Inflammatory macrophage treated with lipopolysaccharide for 4 hours (primary cell): ENCODE measurements at places on chromosomes 3 and 15.

GRCh38 chr3:73707772-73708171, 83.0 kb upstream of the PDZRN3 start:
- no peak for DNase-seq

- no peak for DNase-seq
Measured at GRCh38 chr3:101816215-101817149, 32.8 kb upstream of the NFKBIZ start.

- peak; percentile 49 for DNase-seq
Measured at GRCh38 chr3:18946524-18946923, 201.8 kb upstream of the KCNH8 start.

GRCh38 chr3:27209617-27210264, 159.4 kb downstream of the NEK10 start:
- no peak for DNase-seq

- DNase-seq = no peak
Measured at GRCh38 chr15:86199467-86200145, 119.9 kb downstream of the AGBL1 start.

- peak; percentile 10 for DNase-seq
Measured at GRCh38 chr3:192890347-192891335, 27.0 kb downstream of the MB21D2 start.
